Fibroblast of skin of right biceps (primary cell): ENCODE measurements at places on chromosomes 5 and 9.

GRCh38 chr5:167916261-167916691 lies 375.2 kb upstream of the WWC1 start:
- peak; percentile 82 for DNase-seq

DNA sequence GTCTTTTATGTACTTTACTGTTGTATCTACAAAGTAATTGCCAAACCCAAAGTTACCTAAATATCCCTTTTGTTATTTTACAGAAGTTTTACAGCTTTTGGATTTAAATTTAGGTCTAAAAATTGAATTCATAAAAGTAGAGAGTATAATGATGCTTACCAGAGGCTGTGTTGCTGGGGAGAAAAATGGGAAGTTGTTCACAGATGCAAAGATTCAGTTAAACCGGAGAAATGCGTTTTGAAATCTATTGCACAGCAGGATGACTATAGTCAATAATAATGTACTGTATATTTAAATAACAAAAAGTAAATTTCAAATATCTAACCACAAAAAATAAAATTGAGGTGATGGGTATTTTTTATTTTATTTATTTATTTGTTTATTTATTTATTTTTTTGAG lies 2.6 kb upstream of the ANKRD18A start:
- DNase-seq, result no peak

DNA sequence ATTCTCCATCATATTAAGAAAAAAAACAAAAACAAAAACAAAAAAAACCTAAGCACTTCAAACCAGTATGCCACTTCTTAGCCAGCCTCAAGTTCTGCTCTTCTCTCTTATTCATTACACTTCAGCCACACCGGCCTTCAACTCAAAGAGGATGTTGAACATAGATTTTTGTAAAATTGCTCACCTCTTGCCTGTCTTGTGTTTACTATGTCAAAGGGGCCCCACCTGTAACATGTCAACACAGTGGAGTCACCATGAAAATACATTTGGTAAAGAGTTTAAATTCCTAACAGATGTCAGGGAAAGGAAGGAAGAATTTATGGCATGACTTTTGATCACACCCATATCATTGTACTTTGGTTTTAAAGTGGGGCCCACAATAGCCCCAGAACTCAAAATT lies 121.1 kb upstream of the GHR start:
- DNase-seq, result no peak

- DNase-seq, result no peak
Observed at GRCh38 chr5:114346181-114346580, 15.7 kb upstream of the KCNN2 start.

DNA sequence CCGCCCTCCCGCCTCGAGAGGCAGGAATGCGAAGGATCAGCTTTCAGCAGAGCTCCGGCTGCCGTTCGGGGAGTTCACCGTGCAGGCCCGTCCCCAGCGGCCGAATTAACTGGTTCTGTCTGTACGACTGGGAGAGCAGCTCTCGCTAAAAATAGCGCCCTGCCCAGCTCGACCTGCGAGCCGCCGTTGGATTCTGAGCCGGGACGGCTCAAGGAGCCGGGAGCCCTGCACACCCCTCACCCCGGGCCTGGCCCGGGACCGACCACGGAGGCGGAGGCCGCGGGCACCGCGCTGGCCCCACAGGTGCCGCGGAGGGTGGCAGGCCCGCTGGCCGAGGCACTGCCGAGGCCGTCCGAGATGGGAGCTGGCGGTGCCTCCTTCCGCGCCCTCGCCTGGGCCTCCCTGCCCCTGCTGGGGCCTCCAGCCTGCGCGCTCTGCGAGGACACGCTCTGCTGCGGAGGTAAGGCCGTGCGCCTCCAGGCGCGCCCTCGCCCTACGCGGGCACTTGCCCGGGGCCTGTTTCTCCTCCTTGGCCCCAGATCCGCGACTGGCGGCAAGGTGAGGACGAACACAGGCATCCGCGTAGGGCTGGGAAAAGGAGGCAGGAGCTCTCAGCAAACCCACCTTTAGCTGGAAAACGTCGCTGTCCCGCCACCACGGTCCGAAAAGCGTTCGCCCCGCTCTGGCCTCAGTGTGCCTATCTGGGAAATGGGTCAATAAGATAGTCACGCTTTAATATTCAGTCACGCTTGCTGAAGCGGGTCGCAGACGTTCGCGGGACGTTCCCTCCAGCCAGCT lies 53.1 kb upstream of the DAB2IP start:
- peak; percentile 90 for DNase-seq

DNA sequence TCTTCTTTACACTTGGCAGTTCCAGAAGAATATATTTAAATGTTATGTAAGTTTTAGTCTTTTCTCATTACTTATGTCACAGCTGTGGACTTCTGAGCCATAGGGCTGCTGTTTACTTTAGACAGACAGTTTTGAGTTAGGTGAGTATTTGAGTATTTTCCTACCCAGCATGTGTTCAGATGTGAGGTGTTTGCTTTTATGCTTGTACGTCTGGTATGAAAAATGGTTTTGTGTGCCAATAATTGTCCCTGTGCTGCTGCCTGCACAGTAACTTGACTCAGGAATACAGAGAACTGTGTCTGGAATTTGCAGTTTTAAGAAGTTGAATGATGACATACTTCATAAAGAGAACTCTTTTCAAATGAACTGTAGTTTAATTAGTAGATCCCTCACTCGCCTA lies 20.8 kb downstream of the MEGF10 start:
- DNase-seq, result no peak

DNA sequence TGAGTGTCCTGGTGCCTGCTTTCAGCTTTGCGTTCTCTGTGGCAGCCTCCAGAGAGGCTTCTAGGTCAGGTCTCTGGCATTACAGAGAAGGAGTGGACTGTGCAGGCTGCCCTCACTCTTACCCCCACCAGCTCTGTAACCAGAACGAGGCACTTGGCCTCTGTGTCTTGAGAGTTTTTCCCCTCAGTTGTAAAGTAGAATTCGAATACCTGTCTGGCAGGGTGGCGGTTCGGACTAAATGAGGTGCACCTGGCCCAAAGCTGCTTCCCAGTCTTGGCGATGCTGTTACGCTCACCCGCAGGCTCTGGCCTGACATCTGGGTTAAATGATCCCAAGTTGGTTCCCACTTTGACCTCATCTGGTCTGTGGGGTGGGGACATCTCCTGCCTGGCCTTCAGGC lies 40.1 kb downstream of the FAM78A start:
- DNase-seq, result no peak

DNA sequence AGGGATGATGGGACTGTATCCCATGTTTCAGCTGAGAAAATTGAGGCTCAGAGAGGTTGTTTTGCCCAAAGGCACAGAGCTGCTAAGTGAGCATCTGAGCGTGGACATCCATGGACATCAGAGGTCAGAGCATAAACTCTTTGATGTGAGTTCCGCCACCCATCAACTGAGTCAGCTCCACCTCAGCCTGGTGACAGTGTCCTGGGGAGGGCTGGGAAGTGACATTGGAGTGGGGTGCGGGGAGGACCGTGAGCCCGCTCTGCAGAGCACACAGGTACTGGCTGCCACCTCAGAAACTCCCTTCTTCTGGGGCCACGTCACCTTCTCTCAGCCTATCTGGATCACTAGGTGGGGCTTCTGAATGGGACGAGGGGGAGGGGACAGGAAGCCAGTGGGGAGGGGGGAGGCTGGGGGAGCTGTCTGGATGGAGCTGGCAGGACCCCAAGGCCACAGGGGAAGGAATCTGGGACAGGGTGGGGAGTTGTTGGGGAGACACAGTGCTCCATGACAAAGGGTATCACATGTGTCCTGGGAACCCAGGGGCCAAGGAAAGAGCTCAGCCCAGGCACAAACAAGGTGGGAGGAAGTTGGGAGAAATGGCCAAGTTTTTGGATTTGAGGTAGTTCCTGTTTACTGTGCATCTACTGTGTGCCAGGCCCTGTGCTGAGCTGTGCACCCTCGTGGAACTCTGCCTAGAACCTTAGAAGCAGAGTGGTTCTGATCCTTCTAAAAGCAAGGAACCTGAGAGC lies 2.5 kb downstream of the LAMC3 start:
- DNase-seq, result no peak

GRCh38 chr5:14767053-14767452 lies 102.5 kb downstream of the OTULIN start:
- DNase-seq, result no peak

GRCh38 chr5:7072188-7072587 lies 323.8 kb upstream of the ADCY2 start:
- no peak for DNase-seq

GRCh38 chr9:20552874-20553557 lies 69.3 kb downstream of the MLLT3 start:
- no peak for DNase-seq
